DMS79 (cell line): ENCODE measurements at places on chromosomes 4 and X.

GRCh38 chr4:61428950-61429349 lies 228.8 kb downstream of the ADGRL3 start:
- DNase-seq, result no peak

GRCh38 chr4:4984186-4984585 lies 35.1 kb downstream of the CYTL1 start:
- DNase-seq, result no peak

- DNase-seq, result no peak
Measured at GRCh38 chr4:182874304-182874751, 42.9 kb downstream of the DCTD start.

GRCh38 chrX:15903186-15903681 lies 48.6 kb upstream of the AP1S2 start:
- DNase-seq, result no peak

- DNase-seq, result no peak
Measured at GRCh38 chrX:12463052-12463451, 324.8 kb downstream of the FRMPD4 start.

DNA sequence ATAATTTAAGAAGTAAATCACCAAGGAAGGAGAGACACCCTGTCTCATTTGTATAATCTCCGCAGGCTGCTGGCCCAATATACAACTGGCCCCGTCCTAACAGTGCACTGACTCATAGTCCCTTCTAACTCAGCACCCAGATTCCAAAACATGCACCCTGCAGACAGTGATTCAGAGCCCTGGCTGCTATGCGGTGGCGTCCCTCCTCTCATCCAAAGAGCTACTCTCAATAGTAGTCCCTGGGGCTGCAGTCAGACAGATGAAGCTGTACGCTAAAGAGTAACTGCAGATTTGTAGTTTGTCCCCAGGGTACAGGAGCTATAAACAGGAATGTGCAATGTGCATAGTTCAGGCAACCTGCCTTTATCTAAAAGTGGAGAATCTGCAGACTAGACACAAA lies 23.0 kb downstream of the GABRA3 start:
- no peak for DNase-seq

DNA sequence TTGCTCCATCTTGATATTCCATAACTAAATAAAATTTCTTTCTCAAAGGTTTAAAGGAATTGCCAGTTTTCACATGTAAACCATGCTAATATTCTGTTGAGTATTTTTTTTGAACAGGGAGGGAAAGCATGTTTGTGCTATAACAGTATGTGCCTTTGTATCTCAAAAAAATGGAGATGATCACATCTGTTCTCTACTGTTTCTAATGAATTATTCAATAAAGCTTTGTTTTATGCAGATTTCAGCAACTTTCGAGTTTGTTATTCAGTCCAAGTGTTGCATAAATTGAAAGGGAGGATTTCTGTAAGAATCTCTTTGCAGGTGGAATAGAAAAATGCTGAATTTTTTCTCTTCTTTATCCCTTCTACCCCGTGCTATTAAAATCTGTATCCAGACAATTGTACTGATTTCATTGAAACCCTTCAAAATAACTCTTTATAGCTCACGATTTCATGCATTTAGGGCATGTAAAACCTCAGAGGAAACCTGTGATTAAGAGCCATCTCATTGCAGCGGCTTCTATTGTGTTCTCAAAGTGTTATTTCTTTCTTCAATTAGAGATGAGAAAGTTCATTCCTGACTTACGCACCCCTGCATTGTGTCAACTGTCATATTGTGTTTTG lies 42.1 kb downstream of the NEIL3 start:
- no peak for DNase-seq

DNA sequence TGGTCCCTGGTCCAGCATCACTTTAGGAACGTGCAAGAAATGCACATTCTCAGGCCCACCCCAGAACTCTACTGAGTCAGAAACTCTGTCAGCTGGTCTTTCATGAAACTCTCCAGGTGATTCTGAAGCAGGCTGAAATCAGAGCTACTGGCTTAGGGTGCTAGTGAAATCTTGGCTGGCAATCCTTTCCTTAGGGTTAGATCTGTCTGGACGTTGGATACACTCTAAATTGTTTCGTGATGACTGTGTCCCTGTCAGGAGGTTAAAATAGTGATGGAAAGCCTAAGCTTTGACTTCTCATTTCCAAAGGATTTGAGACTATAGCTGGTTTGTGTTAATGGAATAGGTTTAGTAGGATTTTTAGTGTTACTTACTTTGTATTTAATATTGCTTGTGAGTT lies 99.1 kb downstream of the ARHGAP10 start:
- no peak for DNase-seq

GRCh38 chrX:106249706-106250379 lies 81.7 kb downstream of the PWWP3B start:
- no peak for DNase-seq

GRCh38 chrX:136647677-136648360 lies at the start of gene CD40LG:
Gene CD40LG (plus strand): TSS chrX:136648158. CDS start chrX:136648249, 91 bp downstream.
- no peak for DNase-seq

DNA sequence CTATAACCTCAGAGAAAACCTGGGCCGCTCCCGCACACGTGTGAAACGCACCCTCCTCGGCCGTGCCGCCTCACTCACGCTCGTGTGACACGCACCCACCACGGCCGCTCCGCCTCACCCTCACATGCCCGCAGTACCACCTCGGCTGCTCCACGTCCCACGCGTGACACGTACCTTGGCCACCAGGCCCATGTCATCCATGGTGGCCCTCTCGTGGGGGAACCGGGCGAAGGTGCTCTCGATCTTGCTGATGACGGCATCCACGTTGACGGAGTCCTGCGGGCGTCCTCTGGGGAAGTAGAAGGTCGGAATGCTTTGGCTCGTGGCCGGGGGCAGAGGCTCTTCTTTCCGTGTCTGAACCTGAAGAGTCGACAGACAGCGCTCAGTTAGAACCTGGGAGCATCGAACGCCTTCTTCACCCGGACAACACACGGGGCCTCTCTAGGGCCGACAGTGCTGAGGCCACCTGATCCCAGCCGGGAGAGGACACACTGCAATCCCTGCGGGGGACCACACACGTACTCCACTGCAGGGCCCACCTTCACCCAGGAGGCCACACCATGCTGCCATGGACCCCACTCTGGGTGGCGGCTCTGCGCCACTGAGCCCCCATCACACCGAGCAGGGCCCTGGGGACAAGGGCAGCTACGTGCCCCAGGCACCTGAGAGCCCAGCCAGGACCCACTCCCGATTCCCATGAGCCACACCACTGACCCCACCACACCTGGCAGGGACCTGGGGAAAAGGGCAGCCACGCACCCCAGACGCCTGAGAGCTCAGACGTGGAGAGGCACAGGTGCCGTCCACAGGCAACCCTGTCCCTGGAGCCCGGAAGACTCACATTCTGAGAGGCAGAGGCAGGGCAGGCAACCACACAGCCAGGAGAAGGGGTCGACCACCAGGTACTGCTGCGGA lies 25.2 kb downstream of the PPP2R3B start:
- no peak for DNase-seq
